ENCODE measurements at places on chromosomes 13 and 19.
A peak's percentile ranks its signal among the peaks of the same experiment; 100 is the strongest.

GRCh38 chr13:33550885-33551284 lies 265.3 kb upstream of the STARD13 start:
- DNase-seq, result no peak

GRCh38 chr19:4748589-4748988 lies 24.9 kb upstream of the DPP9 start:
- no peak for DNase-seq

- no peak for DNase-seq
Measured at GRCh38 chr13:33640832-33641231, 177.1 kb upstream of the RFC3 start.

DNA sequence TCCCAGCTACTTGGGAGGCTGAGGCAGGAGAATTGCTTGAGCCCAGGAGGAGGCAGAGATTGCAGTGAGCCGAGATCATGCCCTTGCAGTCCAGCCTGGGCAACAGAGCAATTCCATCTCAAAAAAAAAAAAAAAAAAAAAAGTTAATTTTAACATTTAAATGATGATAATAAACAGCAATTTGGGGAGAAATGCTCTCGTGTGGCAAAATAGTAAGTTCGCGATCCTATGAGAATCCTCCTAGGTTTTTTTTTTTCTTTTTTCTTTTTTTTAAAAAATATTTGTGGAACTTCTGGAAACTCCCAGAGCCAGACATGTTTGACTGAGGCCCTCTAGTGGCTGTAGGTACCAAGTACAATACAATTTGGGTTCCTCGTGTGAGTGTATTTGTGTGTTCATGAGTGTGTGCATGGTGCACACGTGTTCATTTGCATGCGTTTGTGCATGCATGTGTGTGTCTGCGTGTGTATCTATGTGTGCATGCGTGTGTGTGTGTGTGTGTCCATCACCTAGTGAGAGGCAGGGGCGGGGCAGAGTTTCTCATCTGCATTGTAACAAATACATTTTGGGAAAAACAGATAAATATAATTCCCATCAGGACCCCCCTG lies 31.2 kb downstream of the TMPRSS9 start:
- peak; percentile 42 for DNase-seq

GRCh38 chr19:2478756-2479555 lies 3.0 kb downstream of the GADD45B start:
- no peak for DNase-seq

DNA sequence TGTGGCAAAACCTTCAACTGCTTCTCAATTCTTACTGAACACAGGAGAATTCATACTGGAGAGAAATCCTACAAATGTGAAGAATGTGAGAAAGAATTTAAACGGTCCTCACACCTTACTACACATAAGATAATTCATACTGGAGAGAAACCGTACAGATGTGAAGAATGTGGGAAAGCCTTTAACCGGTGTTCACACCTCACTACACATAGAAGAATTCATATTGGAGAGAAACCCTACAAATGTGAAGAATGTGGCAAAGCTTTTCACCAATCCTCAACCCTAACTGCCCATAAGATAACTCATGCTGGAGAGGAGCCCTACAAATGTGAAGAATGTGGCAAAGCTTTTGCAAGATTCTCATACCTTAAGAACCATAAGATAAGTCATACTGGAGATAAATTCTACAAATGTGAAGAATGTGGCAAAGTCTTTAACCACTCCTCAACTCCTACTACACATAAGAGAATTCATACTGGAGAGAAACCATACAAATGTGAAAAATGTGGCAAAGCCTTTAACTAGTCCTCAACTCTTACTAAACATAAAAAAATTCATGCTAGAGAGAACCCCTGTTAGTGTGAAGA lies 111.7 kb downstream of the ZNF100 start:
- DNase-seq, result no peak

DNA sequence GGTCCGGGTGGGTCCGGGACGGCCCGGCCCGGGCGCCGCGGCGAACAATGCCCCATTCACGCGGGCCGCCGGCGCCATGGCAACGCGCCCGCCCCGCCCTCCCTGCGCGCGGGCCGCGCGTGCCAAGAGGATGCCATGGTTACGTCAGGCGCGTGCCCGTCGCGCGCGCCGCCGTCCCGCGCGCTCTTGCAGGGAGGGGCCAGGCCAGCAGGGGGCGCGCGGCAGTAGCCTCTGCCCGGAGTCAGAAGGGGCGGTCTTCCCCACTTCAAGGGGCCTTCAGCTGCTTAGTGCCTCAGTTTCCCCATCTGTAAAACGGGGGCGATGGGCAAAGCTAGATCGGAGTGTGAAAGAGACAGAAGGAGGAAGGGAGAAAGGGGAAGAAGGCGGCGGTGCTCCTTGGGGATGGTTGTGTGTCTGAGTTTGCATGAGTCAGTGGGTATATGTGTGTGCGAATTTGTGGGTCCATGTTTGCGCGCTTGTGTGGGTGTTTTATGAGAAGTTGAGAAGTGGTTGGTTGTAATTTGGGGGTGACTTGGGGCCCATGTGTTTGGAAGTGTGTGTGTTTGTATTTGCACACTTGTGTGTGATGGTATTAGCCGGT lies 11.6 kb upstream of the NFIX start:
- peak; percentile 35 for DNase-seq

DNA sequence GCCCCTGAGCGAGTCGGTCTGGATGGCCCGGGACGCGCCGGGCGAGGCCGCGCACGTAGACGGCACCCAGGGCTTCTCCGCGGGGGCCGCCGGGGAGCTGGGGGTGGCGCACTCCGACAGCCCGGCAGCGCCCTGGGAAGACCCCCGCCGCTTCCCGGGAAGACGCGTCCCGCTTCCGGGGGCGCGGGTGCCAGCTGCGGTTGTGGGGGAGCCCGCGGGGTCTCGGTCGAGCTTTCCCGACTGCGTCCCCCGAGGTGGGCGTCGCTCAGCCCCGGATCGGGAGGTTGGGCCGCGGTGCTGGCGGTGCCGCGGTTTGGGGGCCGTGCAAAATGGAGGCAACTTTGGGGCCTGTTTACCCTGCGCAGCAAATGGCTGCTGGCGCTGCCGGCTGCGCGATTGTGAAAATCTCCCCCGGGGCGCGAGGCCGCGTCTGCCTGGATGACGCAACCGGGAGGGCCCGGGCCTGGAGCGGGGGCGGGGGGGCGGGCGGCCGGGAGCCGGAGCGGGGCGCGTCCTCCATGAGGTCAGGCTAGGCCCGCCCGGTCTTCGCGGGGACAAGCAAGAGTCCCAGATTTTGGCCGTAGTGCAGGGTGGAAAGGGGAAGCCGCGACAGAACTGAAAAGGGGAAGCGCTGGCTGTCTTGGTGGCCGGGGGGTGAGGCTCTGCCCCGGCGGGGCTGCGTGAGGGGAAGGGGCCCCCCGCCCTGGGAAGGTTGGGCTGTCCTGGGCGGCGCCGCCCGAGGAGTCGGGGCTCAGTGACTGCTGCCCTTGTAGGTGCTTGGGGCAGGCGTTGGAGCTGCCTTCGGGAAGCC lies 11.3 kb downstream of the PEAK3 start:
- no peak for DNase-seq

DNA sequence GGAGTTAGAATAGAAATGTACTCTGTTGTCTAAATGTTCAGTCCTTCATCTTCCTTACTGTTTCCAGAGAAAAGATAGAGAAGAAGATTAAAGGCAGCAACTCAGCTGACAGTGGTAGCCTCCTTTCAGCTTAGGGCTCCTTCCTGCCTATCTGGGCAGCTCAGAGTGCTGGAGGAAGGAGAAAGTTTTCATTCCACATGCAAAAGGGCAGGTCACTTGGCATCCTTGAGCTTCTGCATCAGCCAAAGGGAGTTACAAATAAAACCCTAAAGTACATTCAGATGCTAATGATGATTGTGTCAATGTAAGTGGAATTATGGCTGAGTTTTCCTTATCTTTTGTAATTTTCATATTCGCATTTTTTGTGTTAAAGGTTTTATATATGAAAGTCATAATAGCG lies 58.9 kb downstream of the ESD start:
- DNase-seq, result no peak

GRCh38 chr13:21905486-21905885 lies 234.6 kb downstream of the FGF9 start:
- DNase-seq, result no peak

DNA sequence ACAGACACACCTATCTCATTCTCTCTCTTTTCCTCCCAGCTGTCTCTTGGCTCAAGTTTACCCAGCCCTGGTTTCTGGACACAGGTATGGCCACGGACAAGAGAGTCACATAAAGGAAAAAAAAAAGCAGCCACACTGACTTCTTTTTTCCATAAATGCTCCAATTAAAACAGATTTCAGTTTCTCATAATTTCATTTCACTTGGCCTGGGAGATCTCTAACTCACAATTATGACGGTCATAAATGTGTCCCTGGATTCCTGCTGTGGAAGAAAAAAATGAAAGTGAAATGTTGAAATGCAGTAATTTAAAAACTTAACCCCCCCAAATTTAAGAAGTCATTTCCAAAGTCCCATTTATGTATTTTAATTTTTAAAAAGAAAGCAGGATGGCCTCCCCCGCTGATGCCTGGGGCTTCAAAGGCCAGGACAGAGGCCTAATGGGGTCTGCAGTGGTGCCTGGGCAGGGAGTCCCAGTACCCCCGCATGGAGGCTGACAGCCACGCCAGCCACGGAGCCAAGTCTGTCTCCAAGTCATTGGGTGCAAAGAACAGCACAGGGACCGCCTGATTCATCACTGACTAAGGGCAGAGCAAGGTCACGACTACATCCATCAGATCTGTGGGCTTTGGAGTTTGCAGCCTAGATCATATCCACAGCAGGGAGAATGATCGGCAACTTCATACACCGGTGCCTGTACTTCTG lies 79.7 kb downstream of the TSHZ3 start:
- no peak for DNase-seq

GRCh38 chr13:106145997-106146864 lies 389.2 kb downstream of the EFNB2 start:
- peak; percentile 23 for DNase-seq

- DNase-seq, result no peak
Measured at GRCh38 chr13:97257800-97258799, 36.0 kb downstream of the MBNL2 start.

- no peak for DNase-seq
Measured at GRCh38 chr13:45876781-45877180, 25.2 kb upstream of the SIAH3 start.

DNA sequence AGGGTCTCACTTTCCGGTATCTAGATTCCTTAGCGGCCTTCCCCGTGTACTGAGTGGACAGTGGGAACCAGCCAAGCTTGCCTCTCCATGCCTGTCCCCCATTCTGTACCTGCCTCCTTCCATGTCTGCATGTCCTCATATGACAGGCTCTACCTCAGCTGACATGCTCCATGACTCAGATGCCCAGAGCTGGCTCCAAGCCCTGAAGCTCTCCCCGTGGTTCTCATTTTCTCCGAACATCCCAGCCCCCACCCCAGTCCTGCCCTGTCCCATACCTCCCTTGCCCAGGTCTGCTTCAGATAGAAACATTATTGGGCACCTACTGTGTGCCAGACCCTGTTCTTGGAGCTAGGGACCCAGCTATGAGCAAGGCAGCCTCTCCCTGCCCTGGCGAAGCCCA lies 17.1 kb upstream of the SHFL start:
- DNase-seq, result no peak

- no peak for DNase-seq
Measured at GRCh38 chr13:114311908-114312307, 2.4 kb upstream of the CHAMP1 start.

DNA sequence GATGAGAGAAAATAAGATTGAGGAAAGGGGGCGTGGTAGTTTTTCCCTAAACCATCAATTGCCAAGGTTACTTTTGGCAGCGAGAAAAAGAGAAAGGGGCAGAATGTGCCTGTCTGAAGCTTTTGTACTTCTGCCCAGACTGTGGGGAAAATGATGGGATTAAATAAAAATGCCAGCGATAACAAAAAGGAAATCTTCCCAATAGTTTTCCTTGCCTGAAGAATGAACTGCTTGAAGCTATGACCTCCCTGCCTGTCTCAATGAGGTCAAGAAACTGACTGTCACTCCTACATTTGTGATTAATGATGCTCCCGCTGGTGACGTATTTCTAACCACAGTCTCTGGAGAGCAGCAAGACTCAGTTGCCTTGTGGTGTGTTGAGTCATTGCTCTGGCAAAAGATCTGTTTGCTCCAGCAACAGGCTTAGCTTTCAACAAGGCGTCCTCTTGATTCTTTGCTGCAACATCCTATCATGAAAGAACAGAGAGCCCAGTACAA lies 1051.5 kb downstream of the DIAPH3 start:
- no peak for DNase-seq

GRCh38 chr13:101757446-101758039 lies 305.1 kb downstream of the ITGBL1 start:
- DNase-seq, result peak; percentile 79

DNA sequence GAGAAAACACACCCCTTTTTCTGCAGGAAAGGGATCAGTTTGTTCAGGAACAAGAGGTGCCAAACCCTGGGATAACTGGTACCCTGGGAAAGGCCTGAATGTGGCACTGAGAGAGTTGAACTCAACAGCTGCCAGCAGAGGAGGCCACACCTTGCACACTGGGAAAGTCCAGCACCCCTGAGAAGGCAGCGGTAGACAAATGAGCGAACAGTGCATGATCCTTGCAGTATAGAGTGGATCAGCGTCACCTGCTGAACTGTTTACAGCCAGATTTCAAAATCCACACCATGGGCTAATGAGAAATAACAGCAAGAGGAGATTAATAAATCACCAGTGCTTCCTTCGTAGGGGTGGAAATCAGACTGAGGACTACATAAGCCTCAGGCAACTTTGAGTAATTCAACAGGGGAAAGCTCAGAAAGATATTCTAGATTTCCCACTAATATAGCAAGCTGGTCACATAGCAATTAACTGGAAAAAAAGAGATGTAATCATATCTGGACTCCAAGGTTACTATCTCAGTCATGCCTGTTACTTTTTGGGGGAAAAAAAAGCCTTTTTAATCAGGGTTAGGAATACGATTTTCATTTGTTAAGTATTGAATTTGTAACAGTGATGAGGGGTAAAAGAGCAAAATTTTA lies 52.0 kb downstream of the DCT start:
- no peak for DNase-seq

- no peak for DNase-seq
Measured at GRCh38 chr13:89950225-89950624, 1397.3 kb upstream of the MIR17HG start.

- DNase-seq, result no peak
Measured at GRCh38 chr19:46866407-46867136, 5.8 kb downstream of the ARHGAP35 start.

DNA sequence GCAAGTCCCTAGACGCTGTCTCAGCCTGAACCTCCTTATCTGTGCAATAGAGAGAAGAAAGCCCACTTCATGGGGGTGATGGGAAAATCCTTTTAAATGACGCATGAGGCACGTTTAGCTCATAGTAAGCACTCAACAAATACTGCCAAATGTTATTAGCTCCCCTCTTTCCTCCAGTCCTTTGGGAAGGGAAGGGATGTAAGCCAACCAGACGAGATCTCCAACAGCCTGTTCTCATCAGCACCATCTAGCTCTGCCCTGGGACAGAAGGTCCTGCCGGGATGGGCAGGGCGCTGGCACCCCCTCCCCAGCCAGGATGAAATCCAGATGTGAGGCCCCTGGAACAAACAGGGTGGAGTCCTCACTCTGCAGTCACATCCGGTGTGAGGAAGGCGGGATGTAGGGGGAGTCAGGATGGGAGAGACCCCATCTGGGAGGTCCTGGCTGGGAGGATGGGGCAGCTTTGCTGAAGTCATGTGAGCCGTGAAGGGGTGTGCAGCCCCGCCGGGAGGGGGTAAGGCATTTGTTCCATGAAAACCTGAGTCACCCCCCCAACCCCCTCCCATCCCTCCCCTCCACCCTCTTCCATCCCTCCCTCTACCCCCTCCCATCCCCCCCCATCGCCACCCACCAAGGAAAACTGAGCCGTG lies 4.6 kb downstream of the S1PR2 start:
- no peak for DNase-seq

Measured in NCI-H748 treated with DMSO at 0.1 percent for 48 hours (cell line).